Vein endothelial cell (primary cell): ENCODE measurements at places on chromosomes 3 and 15. TPM values are rescaled to one million over a fixed set of nuclear protein-coding genes. Genes with fewer than 3 reads are reported as not detected.

The MELTF gene
- 2.0 and 5.3 TPM in 2 replicates for total RNA-seq

The SPATA12 gene
- total RNA-seq: 0.33 and 0.48 TPM in 2 replicates

The TRAK1 gene
- 70.4 and 85.3 TPM in 2 replicates for total RNA-seq

The GOLGA6L4 gene
- 1.3 and 2.0 TPM in 2 replicates for total RNA-seq

The DHX30 gene
- 88.8 and 89.4 TPM in 2 replicates for total RNA-seq

The C2CD4B gene
- total RNA-seq: 37.4 and 58.1 TPM in 2 replicates

The PBRM1 gene
- 83.0 and 94.1 TPM in 2 replicates for total RNA-seq

The ATP11B gene
- total RNA-seq: 63.7 and 70.9 TPM in 2 replicates

The MOBP gene
- 0.19 and 0.65 TPM in 2 replicates for total RNA-seq

The GPD1L gene
- 9.5 and 11.3 TPM in 2 replicates for total RNA-seq

The TIMP4 gene
- total RNA-seq: 0.19 and 0.98 TPM in 2 replicates

The KLHL40 gene
- not detected in 2 replicates for total RNA-seq

The HAUS2 gene
- total RNA-seq: 27.8 and 42.8 TPM in 2 replicates

The GRM2 gene
- total RNA-seq: 0.10 TPM in 1 of 2 replicates, not detected in the other

The PLSCR5 gene
- not detected in 2 replicates for total RNA-seq

The OIP5 gene
- total RNA-seq: 4.2 and 6.8 TPM in 2 replicates

The GOLGA8O gene
- 0.67 TPM in 1 of 2 replicates, not detected in the other for total RNA-seq

The TIPIN gene
- 8.8 and 13.1 TPM in 2 replicates for total RNA-seq

The DOCK3 gene
- under 0.01 and 0.19 TPM in 2 replicates for total RNA-seq

The KNG1 gene
- not detected in 2 replicates for total RNA-seq

The CAMP gene
- total RNA-seq: not detected in 2 replicates

The DPPA2 gene
- not detected in 2 replicates for total RNA-seq

The UTS2B gene
- 0.33 and 0.38 TPM in 2 replicates for total RNA-seq

The RYR3 gene
- under 0.01 TPM in 1 of 2 replicates, not detected in the other for total RNA-seq

The BFSP2 gene
- total RNA-seq: not detected in 2 replicates

The CLDN16 gene
- total RNA-seq: under 0.01 TPM in 2 replicates

The CASR gene
- under 0.01 TPM in 1 of 2 replicates, not detected in the other for total RNA-seq

The CPNE9 gene
- total RNA-seq: not detected in 2 replicates

The FETUB gene
- not detected in 2 replicates for total RNA-seq

The SYNPR gene
- not detected in 2 replicates for total RNA-seq

The BTLA gene
- total RNA-seq: under 0.01 TPM in 1 of 2 replicates, not detected in the other

The CD96 gene
- total RNA-seq: not detected in 2 replicates

The GP5 gene
- not detected in 2 replicates for total RNA-seq

The TMEM45A gene
- 4.5 and 7.2 TPM in 2 replicates for total RNA-seq

The FGD5 gene
- 127 and 130 TPM in 2 replicates for total RNA-seq

The SHC4 gene
- total RNA-seq: 0.65 and 0.96 TPM in 2 replicates
